Hypothalamus (tissue), 51 donors: ENCODE measurements at places on chromosomes 5 and 9.

DNA sequence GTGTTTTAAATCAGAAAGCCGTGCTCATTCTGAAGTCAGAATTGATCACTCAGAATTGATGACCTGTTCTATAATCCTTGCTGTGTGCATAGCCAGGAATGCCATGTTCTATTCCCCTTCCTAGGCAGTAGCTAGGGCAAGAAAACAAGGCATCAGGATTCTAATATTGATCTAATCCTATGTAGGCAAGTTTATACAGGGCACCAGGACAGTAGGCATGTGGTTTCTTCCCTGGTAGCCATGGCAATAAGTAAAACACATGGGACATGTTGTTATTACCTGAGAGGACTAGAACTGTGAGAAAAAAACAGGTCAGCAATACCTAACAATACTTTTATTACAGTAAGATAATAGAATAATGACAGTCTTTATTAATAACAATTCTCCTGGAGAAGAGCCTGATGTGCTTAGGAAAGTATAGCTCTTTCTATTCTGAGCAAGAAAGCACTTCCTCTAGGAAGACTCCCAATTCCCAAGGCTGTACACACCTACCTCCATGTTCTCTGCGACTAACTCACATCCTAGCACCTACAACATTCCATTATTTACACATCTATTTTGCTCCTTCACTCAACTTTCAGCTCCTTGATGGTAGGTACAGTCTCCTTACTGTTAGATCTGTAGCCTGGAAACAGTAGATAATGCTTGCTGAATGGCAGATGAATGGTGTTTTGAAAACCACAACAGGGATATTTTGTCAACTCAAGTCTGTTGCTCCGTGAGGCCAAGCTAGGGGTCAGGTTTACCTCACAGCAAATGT is 70.8 kb downstream of the STX17 start:
- no peak for DNase-seq

- no peak for DNase-seq
Measured at GRCh38 chr5:90294604-90295003, 115.0 kb downstream of the CETN3 start.

DNA sequence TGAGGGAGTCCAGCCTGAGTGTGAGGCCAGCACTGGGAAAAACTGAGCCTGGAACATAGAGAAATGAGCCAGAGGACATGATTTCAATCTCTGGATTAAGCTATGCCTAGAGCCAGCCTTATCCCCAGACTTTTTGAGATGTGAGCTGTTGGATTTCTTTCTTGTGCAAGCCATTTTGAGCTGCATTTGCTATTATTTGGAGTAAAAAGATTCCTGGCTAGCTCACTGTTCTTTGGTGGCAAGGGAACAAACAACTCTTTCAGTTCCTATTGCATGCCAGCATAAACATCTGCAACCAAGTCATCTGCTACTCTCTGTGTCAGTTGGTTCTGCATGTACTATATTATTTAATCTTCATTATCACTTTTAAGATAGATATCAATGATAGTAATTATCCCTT is 70.1 kb upstream of the MAN2A1 start:
- no peak for DNase-seq

GRCh38 chr5:139711067-139711905 is 63.1 kb downstream of the CXXC5 start:
- DNase-seq, result peak; percentile 50

GRCh38 chr5:23139338-23140171 is 286.4 kb upstream of the CDH12 start:
- DNase-seq, result no peak

- no peak for DNase-seq
Measured at GRCh38 chr5:168365581-168366081, 74.2 kb downstream of the WWC1 start.
